ENCODE measurements at places on chromosomes 13 and 19.

- DNase-seq, result no peak
These were observed 341.8 kb downstream of the FGF9 start for GRCh38 chr13:22012686-22013085.

GRCh38 chr19:46192992-46193650 lies 36.4 kb upstream of the IGFL1 start:
- no peak for DNase-seq

DNA sequence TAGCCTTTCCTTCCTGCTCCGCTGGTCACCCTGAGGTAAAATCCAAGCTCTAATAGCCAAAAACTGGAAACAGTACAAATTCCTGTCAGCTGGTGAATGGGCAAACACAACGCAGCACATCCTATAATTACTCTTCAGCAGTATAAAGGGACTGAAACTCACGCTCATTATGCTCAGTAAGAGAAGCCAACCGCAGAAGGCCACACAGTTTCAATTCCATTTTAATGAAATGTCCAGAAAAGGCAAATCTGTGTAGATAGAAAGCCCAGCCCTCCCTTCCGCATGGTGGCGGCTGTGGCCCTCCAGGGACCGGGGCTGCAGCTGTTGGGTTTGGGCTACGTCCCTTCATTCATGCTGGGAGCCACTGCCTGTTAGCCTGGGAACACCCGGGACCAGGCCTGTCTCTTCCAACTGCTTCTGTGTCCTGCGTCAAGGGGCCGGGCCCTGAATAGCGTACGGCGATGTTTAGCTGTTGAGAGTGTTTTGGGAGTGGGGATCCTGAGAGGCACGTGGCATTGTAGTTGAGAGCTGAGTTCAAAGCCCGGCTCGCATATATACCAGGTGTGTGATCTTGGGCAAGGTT lies 23.5 kb downstream of the NKPD1 start:
- DNase-seq, result no peak

DNA sequence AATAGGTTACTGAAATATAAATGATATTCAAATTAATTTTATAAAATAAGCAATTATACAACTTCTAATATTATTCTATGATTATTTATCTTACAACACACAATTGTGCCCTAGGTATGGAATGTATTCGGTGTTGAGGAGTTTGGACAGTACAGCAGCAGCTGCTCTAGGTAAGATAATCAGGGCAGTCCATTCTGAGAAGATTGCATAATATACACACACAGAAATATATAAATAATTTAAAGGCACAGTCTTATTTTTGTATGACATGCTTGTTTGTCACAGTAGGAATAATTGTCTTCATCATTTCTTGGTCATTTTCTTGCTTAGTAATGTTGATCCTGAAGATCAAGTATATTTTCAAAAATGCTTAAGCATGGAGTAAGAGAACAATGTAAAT lies 849.4 kb upstream of the MIR17HG start:
- no peak for DNase-seq

- no peak for DNase-seq
These were observed 620.9 kb upstream of the KLF12 start for GRCh38 chr13:74755065-74755464.

DNA sequence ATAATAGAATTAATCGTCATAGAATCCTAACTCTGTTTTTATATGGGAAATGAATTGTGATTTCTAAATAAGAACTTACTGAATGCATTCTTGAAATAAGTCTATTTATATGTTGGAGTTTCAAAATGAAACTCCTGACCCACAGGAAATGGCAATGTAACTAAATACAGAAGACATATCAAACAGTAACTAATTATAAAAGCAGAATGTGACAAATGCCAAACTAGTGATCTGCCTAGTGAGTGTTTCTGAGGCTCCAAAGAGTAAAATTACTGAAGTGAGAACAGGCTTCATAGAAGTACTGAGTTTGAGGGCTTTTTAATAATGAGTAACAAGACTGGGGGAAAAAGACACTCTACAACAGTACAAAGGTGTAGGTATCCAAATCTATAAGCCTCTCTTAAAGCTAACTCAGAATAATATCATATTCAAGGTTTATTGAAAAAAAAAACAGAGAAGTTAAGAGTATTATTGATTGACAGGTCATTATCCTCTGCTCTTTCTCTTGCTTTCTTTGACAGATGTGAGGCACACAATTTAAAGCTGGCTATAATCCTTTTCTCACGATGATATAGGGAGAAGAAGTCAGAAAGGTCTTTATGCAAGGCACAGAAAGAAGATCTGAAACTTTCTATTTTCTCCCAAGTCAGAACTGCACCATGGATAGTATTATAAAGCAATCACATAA lies 17.4 kb upstream of the ATXN8OS start:
- DNase-seq, result no peak

GRCh38 chr13:73288596-73288995 lies 229.8 kb downstream of the KLF5 start:
- DNase-seq, result no peak

DNA sequence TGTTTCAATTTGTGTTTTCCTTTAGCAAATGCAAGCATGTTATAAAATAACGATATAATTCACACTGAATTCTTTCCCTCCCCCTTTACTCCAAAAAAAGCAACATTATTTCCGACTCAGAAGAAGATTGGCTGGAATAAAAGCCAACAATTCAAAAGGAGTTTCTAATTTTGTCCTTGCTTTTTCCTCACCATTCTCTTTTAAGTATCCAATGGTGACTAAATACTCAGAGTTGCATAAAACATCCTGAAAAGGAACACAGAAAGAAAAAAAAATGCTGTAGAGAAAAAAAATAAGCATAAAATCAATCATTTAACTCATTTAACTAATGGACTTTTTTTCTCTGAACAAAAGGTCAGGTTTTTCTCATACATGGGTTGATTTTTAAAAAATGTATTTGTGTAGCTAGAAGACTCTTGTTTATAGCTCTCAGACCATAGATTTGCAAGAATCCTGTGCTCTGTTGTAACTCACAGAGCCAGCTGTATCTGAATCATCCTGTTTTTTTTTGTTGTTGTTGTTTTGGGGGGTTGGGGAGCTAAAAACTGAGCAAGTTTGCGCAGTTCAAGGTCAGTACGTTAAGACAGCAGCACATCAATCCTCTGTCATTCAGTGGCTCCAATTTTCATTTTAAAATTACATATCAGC lies 108.1 kb downstream of the PCDH17 start:
- no peak for DNase-seq

GRCh38 chr13:49669735-49670309 lies 21.5 kb downstream of the EBPL start:
- DNase-seq, result no peak

DNA sequence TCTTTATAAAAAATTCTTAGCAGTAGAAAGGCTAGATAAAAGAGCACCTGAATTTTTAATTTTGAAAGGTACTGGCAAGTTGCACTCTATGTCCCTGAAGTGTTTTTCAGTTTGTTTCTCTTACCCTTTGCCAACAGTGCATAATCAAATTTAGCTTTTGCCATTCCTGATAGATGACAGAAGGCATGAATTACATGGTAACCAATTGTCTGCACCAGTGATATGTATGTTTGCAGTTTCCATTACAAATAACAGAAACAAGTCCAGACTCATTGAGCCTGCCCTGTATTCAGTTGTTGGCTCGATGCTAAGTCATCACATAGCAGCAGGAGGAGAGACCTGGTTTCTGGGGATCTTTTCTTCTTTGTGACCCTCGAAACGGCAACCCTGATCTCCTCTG lies 309.8 kb downstream of the DNAJC15 start:
- DNase-seq, result no peak

DNA sequence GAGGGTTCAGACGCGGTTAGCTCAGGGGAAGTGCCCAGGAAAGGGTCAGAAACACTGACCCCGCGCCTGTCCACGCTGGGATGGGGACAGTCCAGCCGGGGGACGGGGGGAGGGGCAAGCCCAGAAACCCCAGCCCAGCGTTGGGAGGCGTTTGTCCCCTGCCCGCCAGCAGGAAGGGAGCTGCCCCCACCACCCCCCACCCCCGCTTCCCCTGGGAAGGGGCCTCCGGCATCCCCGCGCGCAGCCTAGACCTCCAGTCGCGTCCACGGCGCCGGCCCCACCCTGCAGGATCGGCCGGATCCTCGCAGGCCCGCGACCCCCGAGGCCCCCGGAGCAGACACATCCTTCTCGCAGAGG lies 277 bp downstream of the GIPC1 start:
- DNase-seq, result no peak

GRCh38 chr13:106232681-106233080 lies 302.8 kb downstream of the EFNB2 start:
- DNase-seq, result no peak

- no peak for DNase-seq
These were observed 2.5 kb downstream of the NAPA start for GRCh38 chr19:47512183-47512947.

- DNase-seq, result no peak
These were observed 1.1 kb downstream of the COX6B2 start for GRCh38 chr19:55353356-55353802.

DNA sequence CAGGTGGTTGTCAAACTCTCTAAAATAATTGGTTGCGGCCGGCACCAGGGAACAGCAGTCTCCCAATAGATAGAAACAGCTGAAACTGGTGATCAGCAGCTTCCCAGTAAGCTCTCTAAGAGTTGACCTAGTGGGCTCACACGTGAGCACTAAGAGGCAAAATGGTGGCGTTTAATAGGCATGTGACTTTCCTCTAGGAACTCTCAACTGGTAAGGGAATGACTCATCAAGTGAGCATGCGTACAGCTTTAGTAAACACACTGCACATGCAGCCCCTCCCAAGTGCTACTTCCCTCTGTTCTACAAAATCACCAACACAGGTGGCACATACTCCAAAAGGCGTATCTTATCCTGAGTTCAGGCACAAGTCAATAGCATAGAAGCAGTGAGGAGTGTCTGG lies 41.7 kb downstream of the TNFSF11 start:
- no peak for DNase-seq

DNA sequence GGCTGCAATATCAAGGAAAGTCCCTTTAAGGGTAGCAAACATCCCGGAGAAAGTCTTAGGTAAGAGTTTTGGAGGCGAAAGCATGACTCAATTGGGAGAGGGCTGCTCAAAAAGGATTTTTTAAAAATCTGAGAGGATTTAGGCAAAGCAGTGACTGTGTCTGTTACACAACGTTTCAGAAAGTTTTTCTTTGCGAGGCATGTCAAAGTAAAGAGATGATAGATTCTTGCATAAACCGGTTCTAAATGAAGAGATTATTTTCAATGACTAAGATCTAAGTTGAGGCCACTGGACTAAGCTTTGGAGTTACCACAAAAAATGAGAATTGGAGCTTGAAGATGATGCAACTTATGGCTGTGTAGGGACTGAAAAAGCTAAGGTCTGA lies 43.7 kb upstream of the ENOX1 start:
- DNase-seq, result no peak

- peak; percentile 94 for DNase-seq
These were observed at the start of gene RBM42 for GRCh38 chr19:35628565-35629331. Gene RBM42, plus strand, starts transcription at chr19:35629036. Its CDS starts 118 bp downstream, at chr19:35629154.

DNA sequence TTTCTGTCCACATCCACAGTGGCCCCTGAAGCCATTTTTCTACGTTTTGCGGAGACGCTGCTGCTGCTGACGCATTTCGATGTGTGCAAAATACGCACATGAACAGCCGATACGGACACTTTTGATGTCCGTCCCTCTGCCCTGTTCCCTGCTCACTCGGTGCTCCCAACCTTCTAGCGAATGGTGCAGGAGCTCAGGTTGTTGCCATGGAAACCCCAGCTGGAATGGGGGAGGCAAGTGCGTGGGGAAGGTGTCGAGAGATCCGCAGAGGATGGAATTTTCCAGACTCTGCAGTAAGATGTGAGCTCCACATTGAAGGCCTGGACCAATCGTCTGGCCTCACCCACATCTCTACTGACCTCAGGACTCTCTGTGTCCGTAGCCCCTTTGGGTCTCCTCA lies 109.2 kb upstream of the USP29 start:
- no peak for DNase-seq

DNA sequence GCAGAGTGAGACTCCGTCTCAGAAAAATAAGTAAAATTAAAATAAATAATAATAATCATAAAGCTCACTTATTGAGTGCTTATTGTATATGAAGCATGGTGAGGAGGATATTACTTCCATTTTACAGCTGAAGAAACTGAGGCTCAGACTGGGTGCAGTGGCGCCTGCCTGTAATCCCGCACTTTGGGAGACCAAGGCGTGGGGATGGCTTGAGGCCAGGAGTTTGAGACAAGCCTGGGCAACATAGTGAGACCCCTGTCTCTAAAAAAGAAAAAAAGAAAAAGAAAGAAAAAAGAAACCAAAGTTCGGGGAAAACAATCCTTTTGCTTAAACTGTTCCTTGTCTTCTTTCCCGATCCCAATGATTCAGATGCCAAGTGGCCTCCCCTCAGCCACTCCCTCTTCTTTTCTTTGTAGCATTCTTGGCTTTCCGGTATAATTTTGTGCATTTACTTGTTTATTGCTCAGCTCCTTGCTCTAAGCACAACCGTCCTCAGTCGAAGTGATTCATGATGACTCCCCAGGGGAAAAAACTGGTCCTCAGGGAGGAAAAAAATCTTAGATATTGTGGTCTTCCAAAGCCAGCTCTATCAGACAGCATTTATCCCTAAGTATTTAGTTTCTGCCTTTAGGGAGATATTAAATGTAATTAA lies 965 bp upstream of the EIF3G start:
- DNase-seq, result no peak

DNA sequence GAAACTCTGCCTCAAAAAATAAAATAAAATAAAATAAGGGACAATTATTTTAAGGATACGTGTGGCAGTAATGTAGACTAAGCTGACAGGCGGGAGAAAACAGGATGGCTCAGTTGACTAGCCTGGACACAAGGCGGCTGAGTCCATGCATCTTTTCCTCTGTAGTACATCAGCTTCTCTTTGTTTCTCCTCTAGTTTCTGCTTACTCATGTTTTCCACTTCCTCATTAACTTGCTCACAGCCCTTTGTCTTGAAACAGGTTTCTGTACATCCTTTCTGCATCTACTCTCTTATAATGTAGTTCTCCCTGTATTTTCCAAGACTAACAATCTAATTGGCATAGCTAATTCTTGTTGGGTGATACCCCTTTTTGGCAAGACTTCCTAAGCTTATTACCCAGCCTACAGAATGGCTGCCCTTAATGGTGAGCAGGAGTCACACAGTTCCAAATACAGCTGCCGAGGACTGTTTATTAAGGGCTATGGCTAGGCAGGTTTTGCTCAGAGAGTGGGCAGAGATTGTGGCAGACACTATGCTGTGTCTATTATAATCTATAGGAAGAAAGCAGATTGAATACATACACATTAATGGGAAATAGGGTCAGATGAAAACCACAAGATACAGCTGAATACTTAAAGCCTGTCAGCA lies 58.7 kb upstream of the KLF5 start:
- no peak for DNase-seq
